Natural killer cell (primary cell): ENCODE measurements at places on chromosomes 2 and 18. TPM values are rescaled to one million over a fixed set of nuclear protein-coding genes. Genes with fewer than 3 reads are reported as not detected.

HOXD3 gene
- not detected for total RNA-seq

GRCh38 chr2:173556816-173557215 is 202.1 kb downstream of the CDCA7 start:
- no peaks in the 10 kb centered on the region for H3K36me3 ChIP-seq
- H3K4me3 ChIP-seq, result no peak overlapping the region
- DNase-seq, result no peak
- H3K4me1 ChIP-seq, result peaks cover 3% of the 10 kb centered on the region

PARD3B gene
- 0.45 TPM for total RNA-seq

SCYGR7 gene
- total RNA-seq, result not detected

- no peaks in the 10 kb centered on the region for H3K27me3 ChIP-seq
- H3K27ac ChIP-seq, result no peak overlapping the region
- peaks cover 4% of the 10 kb centered on the region for H3K4me1 ChIP-seq
- H3K36me3 ChIP-seq, result no peaks in the 10 kb centered on the region
- DNase-seq, result no peak
- H3K4me3 ChIP-seq, result no peak overlapping the region
Measured at GRCh38 chr18:6249788-6250187, 164.9 kb downstream of the L3MBTL4 start.

DNA sequence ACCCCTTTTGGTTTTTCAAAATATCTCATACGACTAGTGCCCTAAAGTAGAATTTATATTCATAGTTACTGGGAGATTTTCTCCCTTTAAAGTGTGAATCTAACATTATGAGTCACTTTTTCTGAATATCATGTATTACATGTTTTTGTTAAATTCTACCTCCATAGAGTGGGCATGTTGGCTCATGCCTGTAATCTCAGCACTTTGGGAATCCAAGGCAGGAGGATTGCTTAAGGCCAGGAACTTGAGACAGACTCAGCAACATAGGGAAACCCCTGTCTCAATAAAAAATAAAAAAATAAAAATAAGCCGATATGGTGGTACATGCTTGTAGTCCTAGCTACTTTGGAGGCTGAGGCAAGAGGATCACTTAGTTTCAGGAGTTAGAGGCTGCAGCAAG is 45.3 kb upstream of the UNC80 start:
- no peaks in the 10 kb centered on the region for H3K27me3 ChIP-seq
- no peaks in the 10 kb centered on the region for H3K4me1 ChIP-seq
- H3K4me3 ChIP-seq, result no peak overlapping the region
- H3K36me3 ChIP-seq, result no peaks in the 10 kb centered on the region
- no peak overlapping the region for H3K27ac ChIP-seq

EFEMP1 gene
- not detected for total RNA-seq

- no peaks in the 10 kb centered on the region for H3K36me3 ChIP-seq
- H3K27ac ChIP-seq, result no peak overlapping the region
- no peaks in the 10 kb centered on the region for H3K4me1 ChIP-seq
- H3K4me3 ChIP-seq, result no peak overlapping the region
- no peak for DNase-seq
- H3K27me3 ChIP-seq, result no peaks in the 10 kb centered on the region
Measured at GRCh38 chr2:69138247-69138772, 125.3 kb downstream of the ANTXR1 start.

DNA sequence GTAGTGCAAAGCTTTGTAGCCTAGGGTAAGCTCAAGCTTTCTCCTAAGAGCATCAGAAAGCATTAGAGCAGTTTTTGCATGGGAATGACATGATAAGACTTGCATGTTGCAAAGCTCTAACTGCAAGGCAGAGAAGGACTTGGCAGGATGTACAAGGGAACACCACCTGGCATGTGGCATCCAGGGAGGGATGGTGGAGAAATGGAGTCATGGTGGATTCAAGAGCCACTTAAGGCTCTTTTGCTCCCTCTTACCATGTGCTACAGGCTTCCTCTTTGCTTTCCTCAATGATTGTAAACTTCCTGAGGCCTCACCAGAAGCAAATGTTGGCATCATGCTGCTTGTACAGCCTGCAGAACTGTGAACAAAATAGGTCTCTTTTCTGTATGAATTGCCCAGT is 266.0 kb downstream of the GLI2 start:
- no peaks in the 10 kb centered on the region for H3K4me1 ChIP-seq
- DNase-seq, result no peak
- no peaks in the 10 kb centered on the region for H3K27me3 ChIP-seq
- H3K4me3 ChIP-seq, result no peak overlapping the region
- no peak overlapping the region for H3K27ac ChIP-seq
- no peaks in the 10 kb centered on the region for H3K36me3 ChIP-seq

STAT4 gene
- 304 TPM for total RNA-seq

DNA sequence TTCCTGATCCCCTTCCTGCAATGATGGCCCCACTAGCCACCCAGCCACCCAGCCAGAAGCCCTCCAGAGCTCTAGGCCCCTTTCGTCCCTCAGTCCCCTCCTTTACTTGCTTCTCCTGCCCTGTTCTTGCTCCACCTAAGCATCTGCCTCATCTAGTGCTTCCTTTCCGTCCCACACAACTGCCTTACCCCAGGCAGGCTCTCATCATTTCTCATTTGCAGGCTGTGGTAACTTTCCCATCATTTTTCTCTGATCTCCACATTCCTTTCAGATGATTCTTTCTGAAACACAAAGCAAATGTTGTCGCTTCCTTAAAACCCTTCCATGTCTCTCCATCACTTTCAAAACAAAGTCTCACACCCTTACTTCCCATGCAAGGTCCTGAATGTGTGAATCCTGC is 459.8 kb downstream of the METTL4 start:
- no peaks in the 10 kb centered on the region for H3K27me3 ChIP-seq
- H3K4me3 ChIP-seq, result no peak overlapping the region
- no peaks in the 10 kb centered on the region for H3K4me1 ChIP-seq
- H3K36me3 ChIP-seq, result no peaks in the 10 kb centered on the region

DNA sequence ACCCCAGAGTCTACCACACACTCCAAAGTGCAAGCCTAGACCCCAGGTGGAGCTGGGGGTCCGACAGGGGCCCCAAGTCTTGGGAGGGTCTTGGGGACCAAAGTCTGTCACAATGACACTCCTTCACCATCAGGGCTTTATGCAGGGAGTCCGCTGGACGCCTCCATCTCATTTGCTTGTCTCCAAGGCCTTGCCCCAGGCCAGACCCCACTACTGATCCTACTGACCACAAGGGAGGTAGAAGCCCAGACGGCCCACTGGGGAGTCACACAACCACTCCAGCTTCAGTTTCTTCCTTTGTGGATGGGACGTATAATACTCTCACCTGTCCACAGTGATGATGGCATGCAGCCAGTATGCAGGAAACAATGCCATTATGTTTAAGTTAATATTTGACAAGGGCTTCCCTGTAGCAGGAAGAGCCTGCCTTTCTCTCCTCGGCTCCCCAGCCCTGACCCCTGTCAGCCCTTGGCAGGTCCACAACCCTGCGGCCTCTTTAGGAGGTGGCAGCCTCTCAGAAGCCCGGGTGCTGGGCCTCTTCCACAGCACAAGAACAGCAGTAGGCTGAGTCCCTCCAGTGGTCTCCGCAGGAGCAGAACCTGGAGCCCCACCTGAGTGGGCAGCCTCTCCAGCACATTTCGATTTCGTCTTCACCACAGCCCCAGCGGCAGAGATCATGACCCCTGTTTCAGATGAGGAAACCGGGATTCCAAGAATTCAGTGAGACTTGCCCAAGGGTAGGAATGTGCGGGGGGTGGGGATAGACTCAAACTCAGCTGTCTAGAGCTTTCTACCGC is 6.5 kb downstream of the BIN1 start:
- no peak overlapping the region for H3K4me3 ChIP-seq
- no peaks in the 10 kb centered on the region for H3K27me3 ChIP-seq
- DNase-seq, result no peak
- no peak overlapping the region for H3K27ac ChIP-seq
- no peaks in the 10 kb centered on the region for H3K36me3 ChIP-seq

- no peak overlapping the region for H3K27ac ChIP-seq
- H3K4me1 ChIP-seq, result no peaks in the 10 kb centered on the region
- H3K36me3 ChIP-seq, result no peaks in the 10 kb centered on the region
- DNase-seq, result no peak
Measured at GRCh38 chr2:12284487-12284886, 432.2 kb upstream of the TRIB2 start.

GRCh38 chr2:10471955-10472354 is 23.8 kb upstream of the ODC1 start:
- no peak overlapping the region for H3K27ac ChIP-seq
- no peaks in the 10 kb centered on the region for H3K4me1 ChIP-seq
- no peak overlapping the region for H3K4me3 ChIP-seq
- H3K27me3 ChIP-seq, result no peaks in the 10 kb centered on the region

STPG4 gene
- total RNA-seq, result not detected

DNA sequence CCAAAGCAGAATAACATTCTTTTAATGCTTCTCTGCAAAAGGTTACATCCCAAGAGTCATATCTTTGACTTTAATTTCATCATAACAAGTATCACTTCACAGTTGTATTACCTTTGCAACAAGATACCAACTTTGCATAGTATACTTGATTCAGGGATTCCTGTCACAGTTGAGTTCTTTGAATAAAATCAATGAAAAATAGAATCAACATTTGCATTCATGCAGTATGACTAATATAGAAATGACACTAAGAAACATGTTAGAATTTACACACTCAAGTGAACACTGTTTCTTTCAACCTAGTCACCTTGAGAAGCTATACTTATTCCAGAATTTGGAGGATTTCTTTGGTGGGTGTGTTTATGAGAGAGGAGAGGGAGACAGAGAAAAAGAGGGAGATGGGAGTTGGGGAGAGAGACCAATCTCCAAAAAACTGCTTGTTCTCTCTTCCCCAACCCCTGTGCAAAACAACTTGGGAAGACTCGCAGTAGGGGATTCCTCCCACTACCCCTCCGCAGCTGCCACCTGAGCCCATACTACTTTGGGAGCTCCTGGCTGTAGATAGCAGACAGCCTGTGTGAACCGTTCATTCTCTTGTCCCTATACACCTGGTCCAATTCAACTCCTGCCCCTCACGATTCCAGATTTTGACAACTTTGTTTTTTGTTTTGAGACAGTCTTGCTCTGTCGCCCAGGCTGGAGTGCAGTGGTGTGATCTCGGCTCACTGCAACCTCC is 57.7 kb downstream of the PELI1 start:
- no peak overlapping the region for H3K27ac ChIP-seq
- H3K27me3 ChIP-seq, result no peaks in the 10 kb centered on the region
- no peak overlapping the region for H3K4me3 ChIP-seq
- H3K36me3 ChIP-seq, result no peaks in the 10 kb centered on the region
